ENCODE measurements at places on chromosomes 1 and 21.

DNA sequence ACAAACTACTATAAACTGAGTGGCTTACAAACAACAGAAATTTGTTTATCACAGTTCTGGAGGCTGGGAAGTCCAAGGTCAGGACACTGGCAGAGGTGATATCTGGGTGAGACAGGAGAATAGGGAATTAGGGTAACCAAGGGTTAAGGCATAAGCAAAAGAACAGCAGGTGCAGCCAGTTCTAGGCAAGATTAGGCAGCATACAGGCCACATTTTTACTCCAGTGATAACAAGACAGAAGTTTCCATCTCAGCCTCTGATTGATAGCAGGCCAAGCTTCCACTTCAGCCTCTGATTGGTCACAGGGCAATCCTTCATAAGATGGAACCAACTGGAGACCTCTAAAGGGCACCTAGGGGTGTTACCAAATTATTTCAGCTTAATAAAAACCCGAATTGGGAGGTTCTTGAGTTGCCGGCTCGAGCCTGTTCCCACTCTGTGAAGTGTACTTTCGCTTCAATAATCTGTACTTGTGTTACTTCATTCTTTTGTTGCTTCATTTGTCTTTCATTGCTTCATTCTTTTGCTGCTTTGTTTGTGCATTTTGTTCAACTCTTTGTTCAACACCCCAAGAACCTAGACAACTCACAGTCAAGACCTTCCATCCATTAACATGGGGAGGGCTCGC lies 185.6 kb downstream of the TOMM20 start:
- DNase-seq, result no peak

DNA sequence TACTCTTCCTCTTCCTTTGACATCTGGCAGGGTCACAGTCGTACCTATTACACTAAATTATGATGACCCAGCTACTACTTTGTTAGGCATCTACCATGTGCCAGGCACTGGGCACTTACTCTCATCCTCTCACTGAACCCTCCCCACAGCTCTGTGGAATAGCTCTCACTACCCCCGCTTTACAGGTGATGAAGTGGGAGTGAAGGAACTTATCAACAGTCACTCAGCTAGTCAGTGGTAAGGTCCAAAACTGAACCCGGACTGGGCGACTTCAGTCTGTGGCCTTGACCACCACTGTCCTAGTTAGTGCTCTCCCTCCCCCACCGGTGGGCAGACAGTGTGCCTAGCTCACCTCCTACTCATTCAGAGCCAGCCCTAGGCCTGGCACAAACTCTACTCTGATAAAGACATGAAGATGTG lies 12.3 kb downstream of the ADGRB2 start:
- no peak for DNase-seq

GRCh38 chr1:108009603-108010195 lies 44.7 kb upstream of the VAV3 start:
- DNase-seq, result peak; percentile 71

DNA sequence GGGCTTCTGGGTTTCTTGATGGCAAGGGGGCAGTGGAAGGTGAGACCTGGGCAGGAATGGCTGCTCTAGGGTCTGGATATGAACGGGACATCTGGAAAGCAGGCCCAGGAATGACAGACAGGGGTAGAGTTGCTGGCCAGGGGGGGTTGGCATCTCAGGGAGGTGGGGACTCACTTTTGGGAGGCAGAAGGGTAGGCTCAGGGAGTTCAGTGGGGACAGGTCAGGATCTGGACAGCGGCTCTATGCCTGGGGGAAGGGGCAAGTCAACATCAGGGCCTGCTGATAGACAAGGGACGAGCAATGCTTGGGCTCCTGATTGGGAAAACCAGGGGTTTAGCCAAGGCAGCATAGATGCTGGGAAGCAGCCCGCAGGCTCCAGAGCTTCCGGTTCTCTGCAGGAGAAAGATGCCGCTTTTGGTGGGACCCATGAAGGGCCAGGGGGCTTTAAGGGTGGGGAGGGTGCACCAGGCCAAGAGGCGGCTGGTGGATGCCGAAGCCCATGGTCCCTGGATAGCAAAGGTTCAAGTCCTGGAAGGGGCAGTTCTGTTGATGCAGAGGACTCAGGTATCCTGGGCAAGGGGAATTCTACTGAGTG lies 21.9 kb downstream of the IGFN1 start:
- no peak for DNase-seq

DNA sequence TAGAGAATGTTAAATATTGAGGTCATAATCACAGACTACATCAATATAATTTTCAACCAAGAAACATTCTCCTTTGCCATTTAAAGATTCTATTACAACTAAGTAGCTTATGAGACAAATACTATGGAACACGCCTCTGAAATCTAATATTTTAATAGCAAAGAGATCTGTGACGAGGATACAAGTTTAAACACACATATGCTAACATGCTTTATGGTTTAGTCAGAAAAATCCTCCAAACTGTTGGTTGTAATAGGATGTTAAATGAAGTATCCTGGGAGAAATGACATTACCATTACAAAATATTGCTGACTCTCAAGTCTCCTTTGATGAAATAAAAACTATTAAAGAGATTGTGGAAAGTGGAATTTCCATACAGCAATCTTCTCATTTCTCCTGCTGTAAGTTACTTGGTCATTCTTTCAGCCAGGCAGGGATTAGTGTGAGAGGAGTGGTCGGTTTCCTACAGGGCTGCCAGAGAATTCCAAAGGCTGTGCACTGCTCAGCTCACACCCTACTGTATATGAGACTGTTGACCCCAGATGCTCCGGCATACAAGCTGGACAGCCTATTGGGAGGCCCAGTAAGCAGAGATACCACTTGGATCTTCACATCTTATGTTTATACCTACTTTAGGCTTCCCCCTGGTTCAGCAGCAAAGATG lies 26.6 kb downstream of the SCYL3 start:
- peak; percentile 18 for DNase-seq

- no peak for DNase-seq
Measured at GRCh38 chr1:72432645-72433267, 150.4 kb upstream of the NEGR1 start.

GRCh38 chr1:169711469-169712308 lies at the start of gene SELL:
Gene SELL (minus strand): TSS chr1:169711620. CDS start chr1:169711498, 122 bp downstream.
- DNase-seq, result peak; percentile 54

DNA sequence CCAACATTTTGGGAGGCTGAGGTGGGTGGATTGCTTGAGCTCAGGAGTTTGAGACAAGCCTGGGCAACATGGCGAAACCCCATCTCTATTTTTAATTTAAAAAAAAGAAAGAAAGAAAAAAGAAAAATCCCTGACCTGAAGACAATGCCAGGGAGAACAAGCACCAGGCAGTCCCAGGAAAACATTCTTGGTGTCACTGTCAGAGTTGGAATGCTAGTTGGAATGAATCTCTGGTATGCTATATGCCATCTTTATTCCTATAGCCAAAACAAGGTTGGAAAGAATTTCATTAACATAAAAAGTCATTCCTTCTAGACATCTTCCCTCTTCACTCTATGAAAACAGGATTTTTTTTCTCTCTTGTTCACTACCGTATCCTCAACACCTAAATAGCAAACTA lies 2.8 kb downstream of the DNAJC8 start:
- DNase-seq, result no peak

DNA sequence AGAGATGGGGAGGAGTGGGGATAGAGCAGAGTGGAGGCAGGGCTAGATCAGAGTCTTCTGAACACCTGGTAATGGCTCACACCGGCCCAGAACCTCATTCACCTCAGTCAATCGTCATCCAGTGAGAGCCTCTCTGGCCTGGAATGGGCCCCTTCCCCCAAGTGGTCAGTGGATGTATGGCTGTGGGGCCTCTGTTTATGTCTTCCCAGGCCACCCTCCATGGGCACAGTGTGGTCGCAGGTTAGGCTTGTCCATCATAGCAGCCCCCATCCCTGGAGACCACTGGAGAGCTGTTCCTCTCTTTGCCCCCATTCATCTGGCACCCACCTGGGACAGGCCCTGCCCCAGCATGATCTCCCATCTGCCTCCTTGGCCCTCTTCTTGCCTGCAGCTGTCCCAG lies 29.6 kb upstream of the TENT5C start:
- DNase-seq, result no peak

- no peak for DNase-seq
Measured at GRCh38 chr1:181119093-181119989, 30.8 kb downstream of the IER5 start.

GRCh38 chr1:67468066-67468718 lies 38.0 kb upstream of the SERBP1 start:
- DNase-seq, result no peak

GRCh38 chr1:110356379-110356778 lies 17.2 kb downstream of the RBM15 start:
- no peak for DNase-seq

GRCh38 chr1:245046769-245047168 lies 108.0 kb upstream of the KIF26B start:
- DNase-seq, result no peak

- no peak for DNase-seq
Measured at GRCh38 chr1:166865926-166866325, 10.1 kb downstream of the TADA1 start.

DNA sequence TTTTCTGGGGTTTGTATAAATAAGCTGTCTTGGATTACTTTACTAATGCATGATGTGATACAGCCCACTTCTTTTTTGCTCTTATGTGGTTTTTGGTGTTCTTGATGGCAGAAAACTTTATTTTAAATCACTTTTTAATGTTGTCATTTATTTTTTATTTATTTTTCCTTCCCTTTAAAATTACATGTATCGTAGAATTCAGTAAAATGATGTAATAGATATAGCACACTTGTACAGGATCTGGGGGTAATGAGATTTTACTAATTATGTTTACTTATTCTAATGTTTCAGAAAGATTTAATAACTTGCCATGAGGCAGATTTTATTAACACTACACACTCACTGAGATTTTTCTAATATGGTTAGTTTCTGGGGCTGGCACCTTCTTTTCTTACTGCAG lies 701 bp upstream of the B3GALT2 start:
- no peak for DNase-seq

DNA sequence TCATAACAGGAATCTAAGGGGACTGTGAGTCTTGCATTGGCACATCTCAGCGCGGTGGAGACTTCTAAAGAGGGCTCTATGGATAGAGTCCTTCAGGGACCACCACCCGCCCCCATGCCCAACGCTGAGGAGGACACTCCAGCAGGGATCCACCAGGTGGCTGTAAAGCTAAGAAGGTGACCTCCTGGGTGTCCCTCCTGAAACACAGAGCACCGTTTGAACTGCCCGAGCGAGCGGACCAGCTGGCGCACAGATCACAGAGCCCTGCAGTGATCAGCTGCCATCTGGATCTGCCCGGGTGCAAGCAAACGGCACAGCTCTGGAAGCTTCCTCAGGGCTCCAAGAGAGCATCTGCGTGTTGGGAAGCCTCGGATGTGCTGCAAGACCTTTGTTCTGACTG lies 51.3 kb upstream of the LYST start:
- no peak for DNase-seq

GRCh38 chr1:173093691-173094445 lies 43.1 kb upstream of the TNFSF18 start:
- DNase-seq, result no peak

DNA sequence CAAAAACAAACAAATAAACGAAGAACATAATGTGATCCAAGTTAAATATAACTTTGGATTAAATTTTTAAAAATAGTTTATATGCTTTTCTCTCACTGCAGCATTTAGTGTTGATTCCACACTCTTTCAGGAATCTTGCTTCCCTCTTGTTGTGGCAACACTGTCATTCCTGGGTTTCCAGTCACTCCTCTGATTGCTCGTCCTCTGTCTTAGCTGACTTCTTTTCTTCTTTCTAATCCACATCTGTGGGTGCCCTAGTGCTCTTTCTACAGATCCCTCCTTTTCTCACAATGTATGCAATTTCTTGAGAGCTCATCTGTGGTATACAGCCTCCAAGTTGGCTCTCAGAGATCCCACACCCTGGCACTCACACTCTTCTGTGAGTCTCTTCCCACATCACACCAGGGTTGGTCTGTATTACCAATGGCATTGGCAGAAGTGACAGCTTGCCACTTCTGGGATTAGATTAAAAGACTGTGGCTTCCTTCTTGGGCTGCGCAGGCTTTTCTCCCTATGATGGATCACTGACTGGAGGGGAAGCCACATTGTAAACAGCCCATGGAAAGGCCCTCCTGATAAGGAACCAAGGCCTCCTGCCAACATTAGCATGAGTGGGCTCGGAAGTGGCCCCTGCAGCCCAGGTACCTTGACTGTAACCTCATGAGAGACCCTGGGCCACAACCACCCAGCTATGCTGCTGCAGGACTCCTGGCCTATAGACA lies 11.5 kb upstream of the MYOC start:
- DNase-seq, result no peak

DNA sequence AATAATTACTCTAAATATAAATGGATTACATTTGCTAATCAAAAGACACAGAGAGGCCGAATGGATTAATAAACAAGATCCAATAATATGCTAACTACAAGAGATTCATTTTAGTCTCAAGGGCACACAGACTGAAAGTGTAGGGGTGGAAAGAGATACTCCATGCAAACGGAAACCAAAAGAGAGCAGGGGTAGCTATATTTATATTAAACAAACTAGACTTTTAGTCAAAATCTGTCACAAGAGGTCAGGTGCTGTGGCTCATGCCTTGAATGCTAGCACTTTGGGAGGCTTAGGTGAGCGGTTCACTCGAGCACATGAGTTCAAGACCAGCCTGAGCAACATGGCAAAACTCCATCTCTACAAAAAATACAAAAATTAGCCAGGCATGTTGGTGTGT lies 33.6 kb upstream of the DISP1 start:
- DNase-seq, result no peak

Measured in fibroblast of skin of right quadriceps (primary cell).